ENCODE measurements at places on chromosomes 6 and 20. TPM values are rescaled to one million over a fixed set of nuclear protein-coding genes. Genes with fewer than 3 reads are reported as not detected.
A peak's percentile ranks its signal among the peaks of the same experiment; 100 is the strongest.

The SLC17A1 gene
- total RNA-seq, result not detected

The RSPO3 gene
- total RNA-seq, result not detected

The HLA-A gene
- total RNA-seq, result 0.22 TPM

The HCRTR2 gene
- total RNA-seq, result 0.04 TPM

DNA sequence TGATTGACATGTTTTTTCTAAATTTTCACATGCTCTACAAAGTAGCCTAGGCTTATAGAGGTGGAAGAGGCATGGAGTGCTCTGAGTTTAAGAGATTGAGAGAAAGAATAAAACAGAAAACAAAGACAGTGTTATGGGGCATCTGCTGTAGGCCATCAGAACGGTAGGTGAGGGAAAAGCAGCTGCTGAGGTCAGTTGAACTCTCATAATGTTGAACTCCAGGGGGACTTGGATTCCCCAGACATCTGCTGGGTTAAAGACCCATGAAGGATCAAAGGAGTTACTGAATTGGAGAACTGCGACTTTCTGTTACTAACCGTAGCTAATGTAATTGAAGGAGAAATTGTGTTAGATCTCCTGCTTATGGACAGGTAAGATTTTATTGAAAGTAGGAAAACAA is 333.9 kb downstream of the TFAP2B start:
- peaks cover 28% of the 10 kb centered on the region for H3K4me1 ChIP-seq
- DNase-seq, result peak; percentile 94
- H3K36me3 ChIP-seq, result no peaks in the 10 kb centered on the region
- H3K27me3 ChIP-seq, result no peaks in the 10 kb centered on the region

The ADGRF4 gene
- total RNA-seq, result not detected

The GJA10 gene
- total RNA-seq, result not detected

GRCh38 chr6:116218172-116218633 is 35.7 kb downstream of the TSPYL4 start:
- H3K27me3 ChIP-seq, result no peaks in the 10 kb centered on the region
- no peaks in the 10 kb centered on the region for H3K36me3 ChIP-seq
- no peak for DNase-seq
- no peaks in the 10 kb centered on the region for H3K4me1 ChIP-seq
- H3K4me3 ChIP-seq, result no peak overlapping the region
- no peak overlapping the region for H3K27ac ChIP-seq

The MLIP gene
- total RNA-seq, result 2.8 TPM

GRCh38 chr6:96124778-96125177 is 109.0 kb downstream of the FUT9 start:
- no peaks in the 10 kb centered on the region for H3K36me3 ChIP-seq
- H3K27ac ChIP-seq, result no peak overlapping the region
- no peak for DNase-seq
- no peak overlapping the region for H3K4me3 ChIP-seq

GRCh38 chr6:43229803-43230620 is 731 bp upstream of the DNPH1 start:
- no peaks in the 10 kb centered on the region for H3K4me1 ChIP-seq
- no peaks in the 10 kb centered on the region for H3K27me3 ChIP-seq
- peak overlapping the region; percentile 64 for H3K4me3 ChIP-seq
- no peak for DNase-seq
- no peaks in the 10 kb centered on the region for H3K36me3 ChIP-seq

The GNAS-AS1 gene
- total RNA-seq, result not detected

GRCh38 chr6:157029980-157030690 is 253.0 kb downstream of the ARID1B start:
- no peak for DNase-seq
- H3K4me3 ChIP-seq, result no peak overlapping the region
- no peaks in the 10 kb centered on the region for H3K36me3 ChIP-seq
- H3K27me3 ChIP-seq, result no peaks in the 10 kb centered on the region
- H3K4me1 ChIP-seq, result no peaks in the 10 kb centered on the region

GRCh38 chr6:13074415-13075140 is 253.8 kb downstream of the TBC1D7 start:
- H3K27ac ChIP-seq, result no peak overlapping the region
- no peaks in the 10 kb centered on the region for H3K27me3 ChIP-seq
- H3K4me1 ChIP-seq, result no peaks in the 10 kb centered on the region
- DNase-seq, result no peak
- no peaks in the 10 kb centered on the region for H3K36me3 ChIP-seq
- H3K4me3 ChIP-seq, result no peak overlapping the region

Data from SJCRH30 (cell line).